Pancreas (tissue), 10 donors: ENCODE measurements at places on chromosomes 5 and 9. TPM values are rescaled to one million over a fixed set of nuclear protein-coding genes. Genes with fewer than 3 reads are reported as not detected.

CA9 gene
- 2.7 TPM for total RNA-seq

TOR1B gene
- 7.6 TPM for total RNA-seq

FAM120A gene
- total RNA-seq, result 56.3 TPM

RAD17 gene
- 10.3 TPM for total RNA-seq

BAAT gene
- 0.43 TPM for total RNA-seq

PCDHB7 gene
- 0.35 TPM for total RNA-seq

POU5F2 gene
- 0.38 TPM for total RNA-seq

PCDHB13 gene
- 3.3 TPM for total RNA-seq

SLC44A1 gene
- 21.2 TPM for total RNA-seq

ZNF462 gene
- 5.8 TPM for total RNA-seq

SPEF2 gene
- 6.9 TPM for total RNA-seq

DCAF12 gene
- 12.0 TPM for total RNA-seq

OTP gene
- not detected for total RNA-seq

ITK gene
- 0.64 TPM for total RNA-seq

SHLD3 gene
- 1.5 TPM for total RNA-seq

TMED9 gene
- total RNA-seq, result 99.1 TPM

GARIN3 gene
- total RNA-seq, result not detected

GTF3C4 gene
- total RNA-seq, result 8.0 TPM

ABLIM3 gene
- 4.1 TPM for total RNA-seq

MYOZ3 gene
- not detected for total RNA-seq

CCDC69 gene
- 19.2 TPM for total RNA-seq

IL3 gene
- total RNA-seq, result not detected

SLC6A19 gene
- total RNA-seq, result 0.24 TPM

ZBED3 gene
- total RNA-seq, result 7.6 TPM

HAVCR2 gene
- 10.3 TPM for total RNA-seq

LCN15 gene
- not detected for total RNA-seq

ESM1 gene
- total RNA-seq, result 0.19 TPM

ALG2 gene
- total RNA-seq, result 28.1 TPM

DNM1 gene
- total RNA-seq, result 19.3 TPM

PCDHGA1 gene
- total RNA-seq, result 0.49 TPM

CATSPER3 gene
- total RNA-seq, result 1.3 TPM

PCDHB6 gene
- 0.42 TPM for total RNA-seq

GKAP1 gene
- total RNA-seq, result 6.1 TPM

THBS4 gene
- 4.7 TPM for total RNA-seq

SPATA31D4 gene
- total RNA-seq, result not detected

TMEM215 gene
- not detected for total RNA-seq

PCDHB5 gene
- 2.7 TPM for total RNA-seq

CDC20B gene
- not detected for total RNA-seq

SVEP1 gene
- total RNA-seq, result 4.7 TPM

S100Z gene
- not detected for total RNA-seq

ALDH1B1 gene
- 16.3 TPM for total RNA-seq

TCF7 gene
- 5.6 TPM for total RNA-seq

TAF1L gene
- not detected for total RNA-seq

AFAP1L1 gene
- total RNA-seq, result 0.60 TPM

CCL28 gene
- 17.3 TPM for total RNA-seq

KCNMB1 gene
- 0.25 TPM for total RNA-seq

COL27A1 gene
- total RNA-seq, result 9.7 TPM

SLC45A2 gene
- not detected for total RNA-seq

IQGAP2 gene
- 33.5 TPM for total RNA-seq

ACOT12 gene
- not detected for total RNA-seq

SEMA5A gene
- total RNA-seq, result 14.0 TPM

MARCOL gene
- total RNA-seq, result not detected
